ENCODE measurements at places on chromosomes 11 and 22.

GRCh38 chr22:42069801-42070516 is 653 bp downstream of the NAGA start:
- no peak for DNase-seq

- no peak for DNase-seq
Measured at GRCh38 chr11:2539371-2540222, 94.8 kb downstream of the KCNQ1 start.

DNA sequence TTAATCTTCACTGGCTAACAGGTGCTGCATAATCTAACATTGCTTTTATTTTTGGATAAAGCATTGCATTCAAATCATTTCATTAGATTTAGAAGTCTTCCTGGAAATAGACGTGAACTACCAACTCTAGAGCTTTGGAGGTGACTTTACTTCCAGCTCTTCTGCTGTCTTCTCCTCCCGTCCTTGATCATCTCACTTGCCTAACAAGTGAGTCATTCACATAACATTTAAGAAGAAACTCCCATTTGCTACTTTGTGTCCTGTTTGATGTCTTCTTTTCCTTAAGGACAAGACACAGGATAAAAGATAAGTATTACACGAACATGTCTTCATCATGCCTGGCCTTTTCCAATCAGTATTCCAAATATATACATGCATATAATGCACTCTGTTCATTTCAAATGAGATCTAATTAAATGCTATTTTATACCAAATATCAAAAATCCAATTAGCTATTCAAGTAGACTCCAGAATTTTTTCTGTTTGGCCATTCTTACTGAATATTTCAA is 88.3 kb downstream of the BDNF start:
- DNase-seq, result no peak

- no peak for DNase-seq
Measured at GRCh38 chr11:58152781-58153180, 27.5 kb upstream of the OR9I1 start.

DNA sequence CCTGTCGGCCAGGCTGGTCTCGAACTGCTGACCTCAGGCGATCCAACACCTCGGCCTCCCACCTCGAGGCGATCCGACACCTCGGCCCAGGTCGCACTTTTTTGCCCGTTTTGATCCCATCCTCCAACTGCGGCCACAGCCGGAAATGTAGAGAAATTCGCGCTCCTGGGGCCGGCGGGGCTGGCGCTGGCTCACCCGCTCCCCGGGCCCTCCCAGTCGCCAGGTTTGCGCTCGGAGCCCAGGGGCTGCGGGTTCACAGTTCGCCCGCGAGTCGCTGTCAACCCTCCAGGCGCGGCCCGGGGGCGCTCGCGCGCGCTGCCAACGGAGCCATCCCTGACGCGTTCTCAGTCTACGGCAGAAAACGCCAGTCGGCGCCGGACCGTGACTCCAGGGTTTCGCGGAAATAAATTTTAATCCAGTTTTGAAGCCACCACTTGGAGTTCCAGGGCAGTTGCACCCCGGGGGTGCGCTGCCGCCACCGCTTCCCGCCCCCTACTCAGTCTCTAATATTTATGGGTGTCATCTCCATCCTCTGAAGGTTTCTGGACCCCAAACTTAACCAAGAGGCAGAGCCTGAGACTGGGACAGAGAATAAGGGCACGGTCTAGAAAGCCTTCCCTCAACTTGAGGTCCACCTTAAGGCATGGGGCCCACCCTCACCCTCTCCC is 1.5 kb upstream of the KLHDC7B start:
- peak; percentile 68 for DNase-seq
